ENCODE measurements at places on chromosomes 4 and X. TPM values are rescaled to one million over a fixed set of nuclear protein-coding genes. Genes with fewer than 3 reads are reported as not detected.
A peak's percentile ranks its signal among the peaks of the same experiment; 100 is the strongest.

GRCh38 chr4:150253965-150254630 lies 175.9 kb downstream of the DCLK2 start:
- DNase-seq, result no peak

- DNase-seq, result no peak
Measured at GRCh38 chrX:120568609-120569008, 7.8 kb upstream of the CUL4B start.

- DNase-seq, result no peak
Measured at GRCh38 chr4:169335331-169335730, 64.6 kb upstream of the SH3RF1 start.

- DNase-seq, result no peak
Measured at GRCh38 chrX:69539437-69539836, 35.3 kb downstream of the NALF2 start.

GRCh38 chr4:109803924-109804571 lies 2.2 kb upstream of the CFI start:
- peak; percentile 83 for DNase-seq

The TACR3 gene
- total RNA-seq, result not detected

DNA sequence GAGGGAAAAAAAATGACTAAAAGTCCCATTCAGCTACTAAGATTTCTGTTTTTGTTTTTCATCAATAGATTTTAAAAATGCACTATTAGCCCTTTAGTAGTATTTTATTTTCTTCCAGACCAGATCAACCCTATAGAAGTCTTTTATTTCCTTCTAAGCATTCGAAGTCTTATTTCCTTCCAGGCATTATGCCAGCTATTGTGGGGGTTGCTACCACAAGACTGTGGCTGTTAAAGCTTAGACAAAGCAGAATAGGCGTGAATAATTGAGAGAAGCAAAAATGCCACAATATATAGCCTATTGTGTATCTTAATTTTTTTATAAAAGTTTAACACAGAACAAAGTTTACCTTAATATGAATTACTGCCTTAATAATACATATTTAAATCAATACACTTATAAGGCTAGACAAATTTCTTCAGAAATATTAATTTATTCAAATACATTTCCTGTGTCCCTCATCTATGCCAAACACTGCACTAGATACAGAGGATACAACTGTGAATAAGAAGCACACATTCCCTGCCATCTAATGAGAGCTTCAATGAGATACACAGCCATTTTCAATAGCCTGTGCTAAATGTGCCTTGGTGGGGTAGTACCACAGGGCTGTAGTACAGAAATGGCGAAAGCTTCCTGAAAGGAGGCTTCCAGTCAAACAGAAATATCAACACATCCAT lies 33.1 kb downstream of the SLC10A7 start:
- no peak for DNase-seq

- no peak for DNase-seq
Measured at GRCh38 chr4:101019941-101020401, 327.4 kb downstream of the PPP3CA start.

DNA sequence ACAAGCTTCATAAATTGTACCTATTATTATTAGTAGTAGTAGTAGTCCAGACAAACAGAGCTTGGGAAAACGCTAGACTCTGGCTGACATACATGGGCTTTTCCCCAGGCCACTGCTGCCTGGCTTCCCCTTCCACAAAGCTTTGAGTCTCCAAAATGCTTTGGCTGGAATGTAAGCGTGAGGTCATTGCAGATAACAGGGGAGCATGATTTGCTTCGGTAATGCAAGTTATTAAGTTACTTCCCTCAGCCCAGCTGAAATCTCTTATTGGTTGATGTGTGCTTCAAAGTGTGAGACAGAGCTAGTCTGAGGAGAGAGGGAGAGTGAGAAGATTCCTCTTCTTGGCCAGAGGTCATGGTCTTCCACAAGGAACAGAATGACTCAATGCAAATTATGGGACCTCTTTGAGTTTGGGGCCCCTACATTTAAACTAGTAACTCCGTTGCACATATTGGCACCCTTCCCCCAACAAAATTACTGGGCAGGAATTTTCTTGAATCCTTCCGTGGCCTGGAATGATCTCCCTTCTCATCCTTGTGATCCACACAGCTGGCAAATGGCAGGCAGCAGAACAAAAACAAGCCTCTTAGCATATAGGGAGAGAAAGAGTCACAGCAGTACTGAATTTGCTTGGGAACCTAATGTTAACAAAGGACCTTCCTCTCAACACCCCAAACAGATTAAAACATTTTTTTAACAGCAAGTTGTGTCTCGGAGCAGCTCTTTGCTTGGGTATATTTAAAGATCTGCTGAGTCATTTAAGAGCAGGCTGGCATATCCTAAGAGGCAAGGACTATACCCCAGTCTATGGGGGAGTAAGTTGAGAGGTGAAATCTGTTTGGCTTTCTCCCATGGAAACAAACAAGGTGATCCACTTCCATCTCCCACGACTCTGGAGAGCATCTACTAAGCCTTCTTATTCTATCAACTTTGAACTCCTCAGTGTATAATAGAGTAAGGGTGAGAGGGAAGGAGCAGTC lies 19.9 kb downstream of the AR start:
- DNase-seq, result no peak

DNA sequence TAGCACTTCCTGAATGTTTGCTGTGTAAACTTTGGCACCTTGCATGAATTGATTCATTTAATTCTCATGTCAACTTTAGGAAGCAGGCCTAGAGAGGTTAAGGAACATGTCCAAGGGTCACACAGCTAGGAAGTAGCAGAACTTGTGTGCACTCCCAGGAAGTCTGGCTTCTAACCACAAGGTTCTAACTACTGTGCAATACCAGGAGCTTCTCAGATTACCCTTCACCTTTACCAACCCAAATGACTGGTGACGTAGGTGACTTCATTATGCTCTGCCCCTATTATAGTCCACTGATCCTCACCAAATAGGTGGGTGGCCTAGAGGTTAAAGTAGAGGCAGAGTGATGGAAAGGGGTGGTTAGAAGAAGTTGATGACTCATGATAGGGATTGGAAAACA lies 14.4 kb downstream of the AR start:
- no peak for DNase-seq

The CDS1 gene
- not detected for total RNA-seq

The PPEF1 gene
- not detected for total RNA-seq

- DNase-seq, result no peak
Measured at GRCh38 chrX:1151378-1152077, 60.9 kb downstream of the CRLF2 start.

The QDPR gene
- total RNA-seq, result 14.7 TPM

DNA sequence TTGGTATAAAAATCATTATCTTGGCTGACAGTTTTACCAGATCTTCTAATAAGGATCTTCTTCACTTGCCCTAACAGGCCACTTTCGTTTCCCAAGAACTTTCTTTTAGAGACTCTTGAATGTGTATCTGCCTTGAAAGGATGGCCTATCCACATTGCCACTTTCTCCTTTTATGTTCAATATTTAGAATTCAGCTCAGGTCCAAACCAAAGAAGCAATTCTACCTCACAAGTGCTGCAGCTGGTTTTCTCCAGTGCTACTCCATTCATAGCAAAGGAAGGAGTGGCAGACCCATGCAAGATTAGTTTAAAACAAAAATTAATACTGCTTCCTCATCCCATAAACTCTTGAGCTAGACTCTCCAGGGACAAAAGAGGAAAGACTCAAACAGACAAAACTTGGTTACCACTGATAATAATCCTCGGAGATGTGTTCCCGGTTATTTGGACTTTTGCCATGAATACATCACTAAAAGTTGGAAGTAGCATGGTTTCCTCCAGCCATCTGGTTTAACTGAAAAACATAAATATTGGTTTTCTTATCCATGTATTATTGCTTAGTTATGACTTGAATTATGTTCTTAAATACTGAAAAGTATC lies 401.8 kb downstream of the PABPC4L start:
- no peak for DNase-seq

All from Karpas-422 (cell line).